NCI-H460 (cell line): ENCODE measurements at places on chromosomes 5 and 9.
A peak's percentile ranks its signal among the peaks of the same experiment; 100 is the strongest.

- DNase-seq: peak; percentile 6
Measured at GRCh38 chr9:10605388-10605787, 7.4 kb downstream of the PTPRD start.

- DNase-seq: no peak
Measured at GRCh38 chr9:129223551-129224208, 45.6 kb upstream of the IER5L start.

DNA sequence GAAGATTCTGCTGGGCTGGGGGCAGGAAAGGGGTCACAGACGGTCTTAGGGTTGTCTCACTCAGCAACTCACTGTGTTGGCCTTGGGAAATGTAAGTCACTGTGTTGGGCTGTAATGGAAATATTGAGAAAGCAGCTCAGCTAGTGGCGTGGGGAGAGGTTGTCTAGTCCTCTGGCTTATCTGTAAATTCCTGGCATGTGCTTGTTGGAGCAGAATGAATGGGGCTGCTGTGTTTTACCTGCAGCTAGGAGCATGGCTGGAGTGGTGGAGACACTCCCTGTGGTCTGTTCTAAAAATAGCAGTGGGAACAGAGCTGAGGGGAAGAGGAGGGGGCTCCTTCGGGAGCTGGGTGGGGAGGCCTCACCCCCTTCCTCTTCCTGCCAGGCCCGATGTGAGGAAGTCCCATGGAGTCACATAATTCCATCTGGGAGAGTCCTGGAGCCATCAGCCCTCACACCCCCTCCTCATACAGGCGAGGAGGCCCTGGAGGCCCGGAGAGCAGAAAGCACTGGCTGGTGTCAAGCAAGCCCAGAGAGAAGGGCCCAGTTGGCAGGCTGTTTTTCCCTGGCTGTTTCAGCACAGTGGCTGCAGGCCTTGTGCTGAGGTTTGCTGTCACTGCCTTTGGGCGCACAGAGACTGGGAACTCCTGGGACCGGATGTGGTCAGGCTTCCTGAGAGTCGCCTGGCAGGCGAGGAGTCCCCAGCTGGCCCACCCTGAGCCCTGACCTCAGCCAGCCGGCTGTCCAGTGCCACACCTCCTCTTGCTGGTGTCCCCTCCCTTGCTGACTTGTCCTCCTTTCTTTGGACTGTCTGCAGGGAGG, 84.9 kb downstream of the RGS3 start:
- no peak for DNase-seq

DNA sequence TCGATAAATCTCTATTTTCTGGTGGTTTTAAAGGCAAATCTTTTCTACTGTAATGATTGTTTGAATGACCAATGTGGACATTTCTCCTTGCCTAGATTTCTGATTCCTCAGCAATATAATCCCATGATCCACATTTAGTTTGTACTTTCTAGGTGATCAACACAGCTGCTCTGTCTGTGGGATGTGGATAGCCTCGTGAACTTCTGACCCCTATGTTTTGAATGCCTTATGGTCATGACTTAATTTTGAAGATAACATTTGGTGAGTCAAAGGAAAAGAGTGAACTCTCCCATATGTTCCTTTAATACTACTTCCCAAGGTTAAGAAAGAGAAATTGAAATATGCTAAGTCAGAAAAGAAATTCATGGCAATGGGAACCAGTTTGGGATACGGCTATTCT, 147.5 kb downstream of the CAVIN4 start:
- no peak for DNase-seq

GRCh38 chr9:107504585-107505455, 15.3 kb upstream of the KLF4 start:
- peak; percentile 95 for DNase-seq

DNA sequence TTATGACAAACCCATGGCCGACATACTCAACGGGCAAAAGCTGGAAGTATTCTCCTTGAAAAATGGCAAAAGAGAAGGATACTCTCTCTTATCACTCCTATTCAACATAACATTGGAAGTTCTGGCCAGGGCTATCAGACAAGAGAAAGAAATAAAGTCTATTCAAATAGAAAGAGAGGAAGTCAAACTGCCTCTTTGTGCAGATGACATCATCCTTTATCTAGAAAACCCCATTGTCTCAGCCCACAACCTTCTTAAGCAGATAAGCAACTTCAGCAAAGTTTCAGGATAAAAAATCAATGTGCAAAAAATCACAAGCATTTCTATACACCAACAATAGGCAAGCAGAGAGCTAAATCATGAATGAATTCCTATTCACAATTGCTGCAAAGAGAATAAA, 1799.9 kb upstream of the ACO1 start:
- no peak for DNase-seq

GRCh38 chr5:89036704-89037489, 153.9 kb upstream of the MEF2C start:
- DNase-seq: no peak

DNA sequence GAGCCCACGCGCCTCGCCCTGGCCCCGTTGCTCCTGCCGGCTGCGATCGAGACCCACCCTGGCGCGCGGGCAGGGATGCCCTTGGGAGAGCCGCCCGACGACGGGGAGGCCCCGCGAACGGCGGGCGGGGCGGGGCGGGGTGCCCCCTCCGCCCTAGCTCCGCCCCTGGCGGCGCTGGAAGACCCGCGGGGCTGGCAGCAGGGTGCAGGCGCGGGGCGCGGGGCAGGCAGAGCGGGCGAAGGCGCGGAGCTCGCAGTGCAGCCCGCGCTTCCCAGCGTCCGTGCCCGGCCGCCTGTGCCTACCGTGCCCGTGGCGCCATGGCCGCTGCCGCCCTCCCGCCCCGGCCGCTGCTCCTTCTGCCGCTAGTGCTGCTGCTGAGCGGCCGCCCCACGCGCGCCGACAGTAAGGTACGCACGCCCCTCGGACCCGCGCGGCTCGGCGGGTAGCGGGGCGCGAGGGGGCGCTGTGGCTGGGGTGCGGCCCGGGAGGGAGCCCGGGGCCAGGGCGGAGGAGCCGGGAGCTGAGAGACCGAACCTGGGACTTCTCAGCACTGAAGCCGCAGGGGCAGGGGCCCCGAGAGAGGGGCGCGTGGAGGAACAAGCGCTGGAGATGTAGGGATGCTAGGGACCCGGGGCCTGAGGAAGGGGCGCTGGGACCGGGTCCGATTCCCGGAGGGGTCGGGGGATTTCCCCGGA, at the start of gene OLFML2A:
OLFML2A (plus strand) TSS at position 180 of the 695 bp plus-strand sequence; CDS start at position 318, 138 bp downstream.
- peak; percentile 36 for DNase-seq

- DNase-seq: no peak
Measured at GRCh38 chr5:84251503-84251902, 133.2 kb downstream of the EDIL3 start.

GRCh38 chr5:132010645-132010988, 841 bp downstream of the ACSL6 start:
- no peak for DNase-seq

- DNase-seq: peak; percentile 25
Measured at GRCh38 chr9:92180669-92181181, 65.5 kb upstream of the SPTLC1 start.

DNA sequence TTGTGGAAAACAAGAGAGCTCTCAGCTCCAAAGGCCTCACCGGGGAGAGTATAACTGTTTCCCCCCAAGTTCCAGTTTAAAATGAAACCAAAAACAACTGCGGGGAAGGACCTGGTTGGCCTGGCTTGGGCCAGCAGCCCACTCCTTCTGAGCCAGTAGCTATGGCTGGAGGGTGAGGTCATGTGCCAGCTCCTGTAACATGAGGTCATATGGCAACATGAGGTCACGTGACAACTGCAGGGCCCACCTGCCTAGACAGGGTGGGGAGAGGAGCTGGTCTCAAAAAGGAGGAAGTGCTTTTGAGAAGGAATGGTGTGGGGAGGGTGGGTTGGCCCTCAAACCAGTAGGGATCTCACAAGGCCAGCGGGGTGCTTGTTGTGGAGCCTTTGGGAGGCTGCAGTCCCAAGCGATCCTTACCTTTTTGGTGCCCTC, 29.3 kb upstream of the CRB2 start:
- DNase-seq: no peak

DNA sequence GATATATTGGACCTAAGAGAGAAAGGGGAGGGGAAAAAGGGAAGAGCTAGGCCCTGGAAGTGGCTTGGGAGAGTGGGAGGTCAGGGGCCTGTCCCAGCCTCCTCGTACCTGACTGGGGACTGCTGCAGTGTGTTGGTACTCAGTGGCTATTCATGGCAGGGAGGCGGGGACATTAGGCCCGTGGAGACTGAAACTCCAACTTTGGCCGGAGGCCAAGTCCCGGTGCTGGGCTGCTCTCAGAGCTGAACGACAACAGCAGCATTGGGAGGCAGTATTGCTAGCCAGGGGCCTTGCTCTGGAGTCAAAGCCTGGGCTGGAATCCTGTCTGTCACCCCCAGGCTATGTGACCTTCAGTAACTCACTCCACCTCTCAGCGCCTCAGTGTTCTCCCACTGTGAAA, 37.8 kb downstream of the NEURL1B start:
- no peak for DNase-seq

DNA sequence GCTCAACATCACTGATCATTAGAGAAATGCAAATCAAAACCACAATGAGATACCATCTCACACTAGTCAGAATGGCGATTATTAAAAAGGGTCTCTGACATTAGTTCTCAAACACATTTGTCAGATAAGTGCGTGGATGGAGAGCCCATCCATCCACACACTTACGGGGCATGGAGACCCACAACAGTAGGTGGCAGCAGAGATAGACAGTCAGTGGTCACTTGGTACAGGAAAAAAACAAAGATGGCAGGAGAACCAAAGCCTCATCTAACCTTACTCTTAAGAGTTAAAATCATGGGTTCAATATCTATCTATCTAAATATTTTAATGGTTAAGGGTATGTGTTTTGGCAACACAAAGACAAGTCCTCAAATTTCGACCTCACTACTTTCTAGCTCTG, 1378.7 kb upstream of the C9orf72 start:
- DNase-seq: no peak

- DNase-seq: peak; percentile 39
Measured at GRCh38 chr9:137114613-137115393, at the start of gene DPP7. Gene DPP7, minus strand, starts transcription at chr9:137114733. Its CDS starts 20 bp downstream, at chr9:137114713.

DNA sequence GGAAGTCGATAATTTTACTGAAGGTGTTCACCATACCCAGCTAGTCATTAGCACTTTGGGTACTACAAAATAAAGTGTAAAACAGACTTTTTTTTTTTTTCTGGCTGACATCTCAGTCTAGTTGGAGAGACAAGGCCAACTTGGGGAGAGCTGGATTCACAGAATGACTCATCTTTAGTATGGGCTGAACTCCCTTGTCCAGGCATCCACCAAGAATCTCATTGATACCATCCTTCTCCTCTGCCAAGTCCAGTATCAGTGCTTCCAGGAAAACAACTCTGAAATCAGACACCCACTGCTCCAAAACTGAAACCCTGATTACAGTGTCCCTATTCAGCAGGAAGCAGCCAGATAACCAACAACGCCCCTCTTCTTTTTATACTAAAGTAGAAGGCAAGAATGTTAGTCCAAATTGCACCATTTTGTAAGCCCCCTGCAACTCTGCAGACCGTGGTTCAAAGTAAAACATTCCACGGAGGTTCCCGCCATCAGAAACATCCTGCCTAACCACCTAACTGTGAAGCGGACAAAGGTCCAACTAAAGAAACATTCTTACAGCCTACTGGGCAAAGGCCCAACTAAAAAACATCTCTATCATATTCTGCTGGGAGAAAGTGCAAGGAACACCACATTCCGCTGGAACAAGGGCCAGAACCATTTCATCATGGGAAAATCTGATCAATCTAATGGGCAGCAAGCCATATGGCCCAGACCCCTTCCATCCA, 728.2 kb downstream of the BRINP1 start:
- DNase-seq: no peak

GRCh38 chr5:29982457-29982856, 1211.0 kb upstream of the CDH6 start:
- DNase-seq: no peak

DNA sequence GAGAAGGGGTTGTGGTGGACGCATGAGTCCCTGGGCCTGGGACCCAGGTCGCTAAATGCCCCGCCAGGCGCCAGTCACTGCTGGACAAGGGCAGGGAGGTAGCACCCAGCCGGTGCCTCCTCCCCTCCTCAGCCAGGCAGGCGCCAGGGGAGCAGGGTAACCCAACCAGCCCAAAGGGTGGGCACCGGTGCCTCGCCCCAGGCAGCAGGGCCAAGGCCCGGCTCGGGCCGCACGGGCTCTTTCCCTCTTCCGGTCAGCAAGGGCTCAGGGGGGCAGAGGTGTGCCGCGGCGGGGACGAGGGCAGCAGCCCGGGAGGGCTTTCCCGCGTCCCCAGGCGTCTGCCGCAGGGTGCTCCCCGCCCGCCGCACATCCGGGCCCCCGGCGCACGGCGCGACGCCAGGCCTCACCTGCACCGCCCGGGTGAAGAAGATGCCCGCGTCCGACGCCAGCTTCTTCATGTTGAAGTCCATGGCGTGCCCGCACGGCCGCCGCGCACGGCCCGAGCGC, 393 bp downstream of the SH3GLB2 start:
- DNase-seq: no peak

DNA sequence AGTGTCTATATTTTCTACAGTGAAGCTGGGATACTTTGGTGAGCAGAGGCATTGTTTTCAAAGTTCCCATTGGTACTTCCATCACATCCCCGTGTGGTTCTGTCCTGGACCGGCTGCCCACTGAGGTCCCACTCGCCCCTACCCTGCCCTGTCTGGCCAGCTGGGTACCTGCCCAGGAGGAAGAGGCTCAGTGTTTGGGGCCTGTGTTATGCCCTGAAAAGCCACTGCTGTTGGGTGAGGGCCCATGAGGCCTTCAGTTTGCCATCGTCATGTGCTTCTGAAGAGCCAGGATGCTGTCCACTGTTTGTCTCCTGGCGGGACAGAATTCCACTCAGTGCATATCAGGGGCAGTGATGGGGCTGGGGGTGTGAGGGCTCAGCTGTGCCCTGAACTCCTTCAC, 2.6 kb upstream of the CEP72 start:
- no peak for DNase-seq

DNA sequence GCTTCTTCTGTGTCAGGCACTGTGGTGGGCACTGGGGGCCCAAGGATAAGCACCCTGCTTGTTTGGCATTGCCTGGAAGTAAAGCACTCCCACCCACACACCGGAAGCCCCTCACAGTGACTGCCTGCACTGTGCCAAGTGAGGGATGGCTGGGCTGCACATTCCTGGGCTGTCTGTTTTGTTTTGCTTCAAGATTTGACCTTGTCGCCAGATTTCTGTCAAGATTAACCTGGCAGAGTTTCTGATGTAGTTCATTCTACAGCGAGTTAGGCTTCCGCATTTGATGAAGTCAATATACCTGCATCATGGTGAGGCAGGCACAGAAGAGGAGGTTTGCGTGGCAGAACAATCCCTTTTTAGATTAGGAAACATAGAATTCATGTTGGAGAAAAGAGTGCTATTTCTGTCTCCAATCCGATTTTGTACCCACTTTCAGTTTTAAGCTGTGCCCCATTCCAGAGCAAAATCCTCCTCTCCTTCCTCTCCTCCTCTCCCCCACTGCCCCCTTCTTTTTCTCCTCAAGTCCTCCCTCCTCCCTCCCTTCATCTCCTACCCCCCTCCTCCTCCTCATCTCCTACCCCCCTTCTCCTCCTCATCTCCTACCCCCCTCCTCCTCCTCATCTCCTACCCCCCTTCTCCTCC, 14.4 kb upstream of the BOD1 start:
- DNase-seq: no peak
